ENCODE measurements at places on chromosomes 16 and 17.

- peak; percentile 1 for DNase-seq
Observed at GRCh38 chr17:5097101-5097834, 14.4 kb downstream of the ZNF232 start.

DNA sequence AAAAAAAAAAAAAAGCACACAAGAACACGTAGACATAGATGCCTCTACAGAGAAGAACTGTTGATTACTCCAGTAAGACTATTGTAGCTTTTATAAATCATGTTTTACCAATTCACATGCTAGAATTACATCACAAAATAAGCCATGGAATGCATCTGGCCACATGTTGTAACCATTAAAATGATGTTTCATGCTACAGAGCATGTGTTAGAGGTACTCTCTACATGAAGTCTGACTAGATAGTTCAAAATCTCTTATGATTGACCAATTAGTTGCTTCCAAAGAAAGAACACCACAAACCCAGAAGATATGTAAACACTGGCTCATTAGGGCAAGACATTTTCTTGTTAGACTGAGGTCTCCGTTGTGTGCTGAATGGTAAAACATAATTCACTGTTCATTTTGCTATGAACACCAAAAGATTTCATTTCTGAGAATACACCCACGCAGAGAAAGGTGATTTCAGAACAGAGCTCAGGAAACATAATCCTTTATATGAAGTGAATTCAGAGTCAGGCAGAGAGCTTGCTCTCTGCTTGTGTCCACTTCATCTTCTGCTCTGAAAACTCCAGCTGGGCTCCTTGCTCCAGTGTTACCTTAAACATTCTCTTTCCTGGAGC, 411.4 kb upstream of the SOX9 start:
- no peak for DNase-seq

GRCh38 chr16:76488065-76488417, 210.8 kb downstream of the CNTNAP4 start:
- DNase-seq = no peak

GRCh38 chr17:45867702-45868101, 23.0 kb downstream of the SPPL2C start:
- no peak for DNase-seq

Measured in hippocampal formation (tissue), 2 donors.